Esophagus mucosa (tissue), 1 donor: ENCODE measurements at places on chromosomes 7 and 10. TPM values are rescaled to one million over a fixed set of nuclear protein-coding genes. Genes with fewer than 3 reads are reported as not detected.
A peak's percentile ranks its signal among the peaks of the same experiment; 100 is the strongest.

GRCh38 chr10:1253523-1254353 lies 197.6 kb downstream of the WDR37 start:
- no peak for ATAC-seq

DNA sequence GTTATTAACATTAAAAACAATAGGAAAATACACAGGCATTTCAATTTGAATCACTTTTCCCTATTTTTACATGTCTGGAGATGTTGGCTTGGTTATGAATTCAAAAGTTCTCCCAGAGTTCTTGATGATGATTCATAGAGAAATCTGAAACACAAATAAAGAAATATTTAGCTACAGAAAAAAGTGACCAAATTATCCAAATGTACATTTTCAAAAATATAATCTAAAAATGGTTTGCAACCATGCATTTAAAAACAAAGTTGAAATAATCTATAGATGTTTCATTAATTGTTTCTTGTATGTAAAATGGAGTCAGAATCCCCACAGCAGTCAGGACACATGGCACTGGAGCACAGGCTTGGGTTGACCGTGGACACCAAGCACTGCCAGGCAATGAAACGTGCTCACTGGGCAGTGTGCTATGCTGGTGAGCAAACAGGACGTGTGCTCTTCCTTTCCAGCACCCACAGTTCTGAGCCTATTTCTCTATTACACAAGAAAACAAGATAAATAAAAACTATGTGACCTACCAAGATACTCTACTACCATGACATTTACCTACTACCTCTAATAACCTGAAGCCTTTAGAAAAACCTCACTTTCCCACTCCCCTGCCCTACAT lies 44.1 kb upstream of the PTPRN2 start:
- no peak for ATAC-seq

- ATAC-seq, result no peak
These were observed 125.7 kb upstream of the SDK1 start for GRCh38 chr7:3175285-3175902.

- ATAC-seq, result no peak
These were observed 918 bp downstream of the PILRB start for GRCh38 chr7:100358857-100359212.

GRCh38 chr10:20855398-20856038 lies 41.6 kb downstream of the NEBL start:
- no peak for ATAC-seq

DNA sequence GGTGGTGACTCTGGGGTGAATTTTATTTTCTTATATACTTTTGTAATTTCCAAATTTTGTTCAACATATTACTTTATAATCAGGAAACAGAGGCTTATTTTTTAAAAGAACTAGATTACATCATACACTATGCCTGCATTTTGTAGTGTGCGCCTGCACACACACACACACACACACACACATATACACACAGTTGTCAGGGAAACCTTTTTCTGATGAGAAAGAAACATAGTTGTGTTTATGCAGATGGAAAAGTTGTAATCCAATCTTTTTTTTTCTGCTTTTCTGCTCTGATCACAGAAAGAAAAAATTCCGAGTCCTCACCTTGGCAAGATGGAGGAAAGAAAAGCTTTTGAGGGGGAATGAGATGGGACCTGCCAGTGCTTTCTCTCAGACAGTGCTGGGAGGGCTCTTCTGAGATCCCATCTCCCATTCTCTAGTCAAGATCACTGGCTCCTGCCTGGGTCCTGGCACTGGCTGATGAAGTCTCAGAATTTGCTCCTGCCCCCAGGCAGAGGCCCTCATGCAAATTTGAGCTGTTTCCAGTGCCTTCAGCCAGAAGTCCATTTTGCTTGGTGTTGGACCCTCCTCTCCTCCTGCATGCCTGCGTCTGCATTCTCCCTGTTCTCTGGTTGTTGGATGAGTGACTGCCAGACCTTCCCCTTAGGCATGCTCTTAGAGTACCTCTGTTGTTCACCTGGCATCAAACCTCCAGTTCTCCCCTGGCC lies 59.7 kb downstream of the TLL2 start:
- ATAC-seq, result no peak

- no peak for ATAC-seq
These were observed 396.7 kb downstream of the EXOC4 start for GRCh38 chr7:133649593-133649992.

DNA sequence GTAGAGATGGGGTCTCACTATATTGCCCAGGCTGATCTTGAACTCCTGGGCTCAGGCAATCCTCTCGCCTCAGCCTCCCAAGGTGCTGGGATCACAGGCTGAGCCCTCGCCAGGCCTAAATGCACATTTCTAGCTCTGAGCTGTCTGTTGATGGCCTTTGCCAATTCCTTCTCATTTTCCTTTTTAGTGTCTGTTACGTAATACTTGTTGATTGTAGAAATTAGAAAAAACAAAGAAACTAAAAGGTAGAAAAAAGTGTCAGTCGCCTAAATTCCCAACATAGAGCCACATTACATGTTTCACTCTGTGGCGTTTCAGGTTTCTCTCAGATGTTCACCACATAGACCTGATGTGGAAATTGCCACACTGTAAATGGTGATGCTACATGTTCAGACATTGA lies 44.0 kb upstream of the RASGEF1A start:
- ATAC-seq, result no peak

- ATAC-seq, result no peak
These were observed 36.5 kb downstream of the AGAP3 start for GRCh38 chr7:151122796-151123157.

DNA sequence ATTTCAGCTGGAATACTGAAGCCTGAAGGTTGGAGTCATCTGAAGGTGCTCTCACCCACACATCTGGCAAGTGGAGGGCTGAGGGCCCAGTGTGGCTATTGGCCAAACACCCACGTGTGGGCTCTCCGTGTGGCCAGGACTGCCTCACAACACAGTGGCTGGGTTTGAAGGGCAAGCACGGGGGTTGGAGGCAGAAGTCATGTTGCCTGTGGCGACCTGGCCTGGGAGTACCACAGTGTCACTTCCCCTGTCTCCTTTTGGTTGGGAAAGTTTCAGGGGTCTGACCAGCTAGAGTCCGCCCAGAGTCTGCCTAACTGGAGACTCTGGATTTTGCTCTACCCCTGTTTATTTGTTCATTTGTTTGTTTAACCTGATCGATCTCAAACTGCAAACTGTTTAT lies 169.5 kb downstream of the DNAJB6 start:
- ATAC-seq, result no peak

DNA sequence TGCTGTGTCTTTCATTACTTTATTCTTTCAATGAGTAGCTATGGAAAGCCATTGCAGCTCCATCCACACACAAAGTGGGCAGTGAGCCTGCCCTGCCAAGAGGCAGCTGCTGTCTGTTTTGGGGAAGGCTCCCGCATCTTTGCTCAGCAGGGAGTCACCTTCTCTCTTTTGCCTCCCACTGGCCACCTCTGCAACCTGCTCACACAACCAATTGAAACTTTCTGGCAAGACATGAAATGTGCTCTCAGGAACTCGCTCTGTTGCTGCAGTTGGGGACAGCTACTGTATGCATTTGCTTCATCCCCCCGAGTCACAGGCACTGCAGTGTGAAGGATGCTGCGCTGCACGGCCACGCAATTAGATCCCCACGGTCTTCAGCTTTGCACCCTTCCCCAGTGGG lies 244.8 kb upstream of the NFE2L3 start:
- ATAC-seq, result no peak

DNA sequence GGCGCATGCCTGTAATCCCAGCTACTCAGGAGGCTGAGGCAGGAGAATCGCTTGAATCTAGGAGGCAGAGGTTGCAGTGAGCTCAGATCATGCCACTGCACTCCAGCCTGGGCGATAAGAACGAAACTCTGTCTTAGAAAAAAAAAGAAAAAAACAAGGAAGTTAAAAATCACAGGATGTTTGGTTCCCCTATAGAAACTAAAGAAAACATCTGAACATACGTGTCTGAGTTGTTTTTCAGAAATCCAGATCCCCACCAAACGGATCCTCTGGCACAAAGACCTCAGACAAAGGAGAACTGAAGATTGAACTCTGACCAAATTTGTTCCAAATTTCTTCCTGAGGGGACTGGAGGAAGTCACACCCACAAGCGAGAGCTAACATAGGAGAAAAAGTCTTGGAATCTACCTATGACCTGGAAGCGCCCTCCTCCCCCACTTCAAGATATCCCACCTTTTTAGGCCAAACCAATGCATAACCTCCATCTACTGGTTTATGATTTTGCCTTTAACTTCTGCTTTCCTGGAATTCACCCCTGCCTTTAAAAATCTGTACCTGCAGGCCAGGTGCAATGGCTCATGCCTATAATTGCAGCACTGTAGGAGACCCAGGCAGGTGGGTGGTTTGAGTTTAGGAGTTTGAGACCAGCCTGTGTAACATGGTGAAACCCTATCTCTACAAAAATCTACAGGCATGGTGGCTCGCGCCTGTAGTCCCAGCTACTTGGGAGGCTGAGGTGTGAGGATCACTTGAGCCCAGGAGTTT lies 19.7 kb upstream of the SIRT1 start:
- ATAC-seq, result no peak

- no peak for ATAC-seq
These were observed 366.6 kb upstream of the PFKP start for GRCh38 chr10:2700626-2701305.

DNA sequence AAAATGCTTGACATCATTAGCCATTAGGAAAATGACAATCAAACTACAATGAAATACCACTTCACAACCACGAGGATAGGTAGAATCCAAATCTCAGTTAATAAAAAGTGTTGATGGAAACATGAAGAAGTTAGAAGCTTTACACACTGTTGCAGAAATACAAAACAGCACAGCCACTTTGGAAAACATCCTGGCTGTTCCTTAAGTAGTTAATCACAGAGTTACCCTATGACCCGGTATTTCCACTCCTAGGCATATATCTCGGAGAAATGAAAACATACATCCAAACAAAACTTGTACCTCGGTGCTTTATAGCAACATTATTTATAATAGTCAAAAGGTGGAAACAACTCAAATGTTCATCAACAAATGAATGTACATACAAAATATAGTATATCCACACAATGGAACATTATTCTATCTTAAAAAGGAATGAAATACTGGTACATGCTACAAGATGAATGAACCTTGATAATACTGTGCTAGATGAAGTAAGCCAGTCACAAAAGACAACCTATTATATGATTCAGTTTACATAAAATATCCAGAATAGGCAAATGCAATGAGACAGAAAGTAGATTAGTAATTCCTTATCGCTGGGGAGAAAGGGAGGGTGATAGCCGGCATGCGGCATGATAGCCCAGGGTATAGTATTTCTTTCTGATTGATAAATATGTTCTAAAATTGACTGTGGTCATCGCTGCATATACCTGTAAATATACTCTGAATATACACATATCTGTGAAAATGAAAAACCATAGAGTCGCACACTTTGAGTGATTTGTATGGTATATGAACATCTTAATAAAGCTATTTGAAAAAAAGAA lies 1.9 kb downstream of the VWDE start:
- no peak for ATAC-seq

- no peak for ATAC-seq
These were observed 684.0 kb upstream of the FOXK1 start for GRCh38 chr7:3998060-3998459.

GRCh38 chr10:34978080-34978479 lies 112.1 kb downstream of the CUL2 start:
- peak; percentile 15 for ATAC-seq

DNA sequence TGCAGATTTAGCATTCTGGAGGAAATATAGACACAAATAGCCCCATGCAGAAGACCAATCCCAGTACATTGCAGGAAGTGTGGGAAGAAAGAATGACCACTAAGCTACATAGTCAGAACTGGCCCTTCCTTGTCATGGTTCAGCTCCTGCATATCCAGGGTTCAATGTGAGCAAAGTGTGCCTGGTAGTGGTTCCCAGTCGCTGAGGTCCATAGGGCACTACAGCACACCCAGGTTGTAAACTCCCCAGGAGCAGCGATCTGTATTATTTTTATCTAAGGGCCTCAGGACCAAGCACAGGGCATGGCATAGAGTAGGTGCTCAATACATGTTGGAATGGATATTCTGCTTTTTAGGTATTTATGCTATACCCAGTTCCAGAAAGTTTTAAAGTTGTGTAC lies 114.4 kb downstream of the RTKN2 start:
- peak; percentile 18 for ATAC-seq

GRCh38 chr7:130063036-130063435 lies 7.3 kb upstream of the KLHDC10 start:
- ATAC-seq, result peak; percentile 44

DNA sequence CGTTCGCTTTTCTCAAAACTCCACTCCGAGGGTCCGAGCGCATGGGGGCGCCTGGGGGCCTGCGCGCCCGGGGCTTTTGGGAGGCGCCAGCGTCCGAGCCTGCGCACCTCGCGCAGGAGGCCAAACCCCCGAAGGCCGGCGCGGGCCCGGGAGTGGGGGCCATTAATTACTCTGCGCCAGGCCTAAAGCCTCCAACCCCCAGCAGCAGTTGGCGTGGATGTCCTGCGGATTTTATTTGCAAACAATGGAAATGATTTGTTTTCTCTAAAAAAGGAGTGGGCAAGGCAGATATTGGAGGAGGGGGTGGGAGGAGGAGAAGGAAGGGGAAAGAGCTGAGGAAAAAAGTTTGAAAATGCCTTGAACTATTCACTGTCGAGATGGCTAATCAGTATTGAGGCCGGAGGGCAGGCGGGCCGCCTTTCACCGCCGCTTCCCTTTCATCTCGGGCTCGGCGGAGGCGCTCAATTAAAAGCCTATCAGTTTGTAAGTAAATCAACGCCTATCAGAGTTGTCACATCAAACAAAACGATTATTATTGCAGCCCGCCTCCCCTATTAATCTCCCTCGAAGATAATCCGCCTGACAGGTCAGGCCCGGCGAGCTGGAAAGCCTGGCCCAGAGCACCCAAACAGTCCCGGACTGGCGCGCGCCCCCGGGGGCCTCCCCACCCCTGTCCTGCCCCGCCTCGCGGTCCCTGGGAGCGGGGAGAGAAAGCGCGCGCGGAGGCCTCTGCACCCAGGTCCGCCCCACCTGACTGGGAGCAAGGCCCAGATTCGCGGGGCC lies 3.4 kb upstream of the ZNF503 start:
- peak; percentile 16 for ATAC-seq

The ALOX5 gene
- 4.1 TPM for total RNA-seq

The RAB18 gene
- total RNA-seq, result 99.5 TPM

The SEMA3D gene
- 0.16 TPM for total RNA-seq

The DCLRE1A gene
- total RNA-seq, result 3.7 TPM

The HECW1 gene
- 0.40 TPM for total RNA-seq

The ENTPD7 gene
- total RNA-seq, result 16.0 TPM

The IKZF1 gene
- total RNA-seq, result 2.1 TPM

The PNLIPRP1 gene
- not detected for total RNA-seq

The MMP21 gene
- total RNA-seq, result 0.08 TPM

The LIPF gene
- total RNA-seq, result not detected

The NEURL1 gene
- total RNA-seq, result 0.16 TPM

The ACTL6B gene
- total RNA-seq, result not detected

The PDGFA gene
- 4.1 TPM for total RNA-seq

The CCDC7 gene
- 4.2 TPM for total RNA-seq

The UCN3 gene
- total RNA-seq, result not detected

The PKD2L1 gene
- total RNA-seq, result not detected

The ZNF853 gene
- total RNA-seq, result 0.24 TPM

The CAPZA2 gene
- total RNA-seq, result 115 TPM

The ZNF736 gene
- 4.2 TPM for total RNA-seq

The CPN1 gene
- not detected for total RNA-seq

The TSPAN33 gene
- 1.6 TPM for total RNA-seq
